ENCODE measurements at places on chromosomes 7 and 10.

DNA sequence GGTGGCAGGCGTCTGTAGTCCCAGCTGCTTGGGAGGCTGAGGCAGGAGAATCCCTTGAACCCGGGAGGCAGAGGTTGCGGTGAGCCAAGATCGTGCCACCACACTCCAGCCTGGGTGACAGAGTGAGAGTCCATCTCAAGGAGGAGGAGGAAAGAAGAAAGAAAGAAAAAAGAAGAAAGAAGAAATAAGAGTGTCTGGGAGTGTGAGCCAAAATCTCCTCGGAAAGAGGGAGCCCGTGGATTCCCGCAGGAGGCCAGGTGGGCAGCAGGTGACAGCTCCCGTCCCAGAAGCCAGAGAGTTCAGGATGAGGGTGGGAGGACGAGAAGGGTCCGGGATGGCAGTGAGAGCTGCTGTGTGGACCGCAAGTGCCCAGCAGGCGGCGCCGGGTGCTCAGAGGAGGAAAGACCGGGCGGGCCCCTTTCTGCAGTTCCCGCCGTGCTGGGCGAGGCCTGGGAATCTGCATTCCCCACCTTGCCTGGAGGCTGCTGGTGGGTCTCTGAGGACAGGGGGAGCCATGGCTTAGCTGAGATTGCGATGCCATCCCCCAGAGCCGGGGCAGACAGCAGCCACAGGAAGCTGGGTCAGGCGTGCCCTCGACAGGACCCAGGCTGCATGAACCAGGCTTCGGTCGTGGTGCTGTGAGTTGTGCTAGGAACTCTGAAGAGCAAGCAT, 17.1 kb upstream of the AMZ1 start:
- ATAC-seq: peak; percentile 79

GRCh38 chr7:30238721-30239441, 45.5 kb upstream of the ZNRF2 start:
- ATAC-seq: peak; percentile 93

- ATAC-seq: no peak
These were observed 400.5 kb downstream of the PTPRN2 start for GRCh38 chr7:158186864-158187693.

- no peak for ATAC-seq
These were observed 498.1 kb downstream of the PLXNA4 start for GRCh38 chr7:132077971-132078685.

GRCh38 chr10:43292755-43293676, 26.2 kb upstream of the RASGEF1A start:
- ATAC-seq: peak; percentile 59

- ATAC-seq: no peak
These were observed 119.9 kb downstream of the PLXNA4 start for GRCh38 chr7:132456418-132456817.

DNA sequence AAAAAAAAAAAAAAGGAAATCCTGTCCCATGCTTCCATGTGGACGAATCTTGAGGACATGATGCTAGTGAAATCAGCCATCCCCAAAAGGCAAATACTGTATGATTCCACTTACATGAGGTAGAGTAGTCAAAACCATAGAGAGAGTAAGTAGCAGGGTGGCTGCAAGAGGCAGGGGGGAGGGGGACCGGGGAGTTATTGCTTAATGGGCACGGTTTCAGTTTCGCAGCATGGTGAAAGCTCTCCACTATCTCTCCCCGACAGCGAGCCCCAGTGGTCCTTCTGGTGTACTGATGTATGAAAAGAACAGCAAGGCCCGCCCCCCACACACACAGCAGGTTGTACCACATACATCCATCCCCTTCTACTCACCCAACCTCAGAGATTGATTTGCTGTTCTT, 32.8 kb downstream of the NOD1 start:
- ATAC-seq: peak; percentile 99

GRCh38 chr7:12162415-12163113, 48.5 kb upstream of the TMEM106B start:
- no peak for ATAC-seq

- ATAC-seq: no peak
These were observed 117.0 kb upstream of the AMPH start for GRCh38 chr7:38748056-38748610.

GRCh38 chr10:89151857-89152256, 55.3 kb downstream of the CH25H start:
- ATAC-seq: no peak

DNA sequence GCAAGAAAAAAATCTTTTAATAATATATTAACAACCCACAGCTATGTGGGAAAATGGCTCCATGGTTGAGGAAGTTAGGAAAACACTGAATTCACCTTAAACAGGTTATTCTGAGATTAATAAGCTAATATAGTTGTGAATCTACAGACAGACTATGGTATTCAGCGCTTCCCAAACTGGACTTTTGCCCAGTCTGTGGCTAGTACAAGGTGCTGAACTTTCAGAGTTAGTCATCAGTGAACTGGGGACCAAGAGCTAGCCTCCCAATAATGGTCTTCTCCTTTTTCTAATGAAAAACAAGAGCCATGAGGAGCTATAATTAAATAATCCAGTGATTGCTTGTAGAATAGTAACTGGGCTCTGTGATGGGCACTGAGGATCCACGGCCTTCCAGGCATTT, 65.3 kb downstream of the FRMPD2 start:
- no peak for ATAC-seq

GRCh38 chr10:45555795-45556194, 116.8 kb downstream of the ZFAND4 start:
- ATAC-seq: no peak

DNA sequence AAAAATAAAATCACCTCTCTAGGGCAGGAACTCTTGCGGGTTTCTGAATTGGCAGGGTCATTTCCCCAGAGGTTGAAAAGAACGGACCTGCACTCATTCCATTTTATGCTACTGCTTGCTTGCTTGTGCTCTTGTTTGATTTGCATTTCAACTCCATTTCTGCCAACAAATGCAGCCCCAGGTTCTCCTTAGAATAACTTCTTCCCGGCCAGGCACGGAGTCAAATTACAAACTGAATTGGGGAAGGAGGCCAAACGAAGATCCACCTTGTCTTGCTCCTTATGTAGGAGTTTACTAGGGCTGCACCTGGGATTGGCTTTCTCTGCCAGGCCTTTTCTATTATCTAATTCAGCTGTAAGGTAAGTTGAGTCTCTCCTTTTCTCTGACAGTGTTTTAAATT, 79.6 kb downstream of the HGF start:
- ATAC-seq: no peak

DNA sequence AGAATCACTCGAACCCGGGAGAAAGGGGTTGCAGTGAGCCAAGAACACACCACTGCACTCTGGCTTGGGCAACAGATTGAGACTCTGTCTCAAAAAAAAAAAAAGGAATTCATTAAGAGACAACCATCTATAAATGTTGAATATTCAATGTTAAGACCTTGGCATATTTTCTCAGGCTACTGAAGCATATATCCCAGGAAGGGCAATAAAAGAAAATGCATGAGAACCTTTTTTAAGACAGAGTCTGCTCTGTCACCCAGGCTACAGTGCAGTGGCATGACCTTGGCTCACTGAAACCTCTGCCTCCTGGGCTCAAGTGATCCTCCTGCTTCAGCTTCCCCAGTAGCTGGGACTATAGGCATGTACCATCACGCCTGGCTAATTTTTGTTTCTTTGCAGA, 165.0 kb downstream of the JMJD1C start:
- ATAC-seq: no peak

- ATAC-seq: peak; percentile 65
These were observed 7.5 kb downstream of the MET start for GRCh38 chr7:116679500-116679899.

DNA sequence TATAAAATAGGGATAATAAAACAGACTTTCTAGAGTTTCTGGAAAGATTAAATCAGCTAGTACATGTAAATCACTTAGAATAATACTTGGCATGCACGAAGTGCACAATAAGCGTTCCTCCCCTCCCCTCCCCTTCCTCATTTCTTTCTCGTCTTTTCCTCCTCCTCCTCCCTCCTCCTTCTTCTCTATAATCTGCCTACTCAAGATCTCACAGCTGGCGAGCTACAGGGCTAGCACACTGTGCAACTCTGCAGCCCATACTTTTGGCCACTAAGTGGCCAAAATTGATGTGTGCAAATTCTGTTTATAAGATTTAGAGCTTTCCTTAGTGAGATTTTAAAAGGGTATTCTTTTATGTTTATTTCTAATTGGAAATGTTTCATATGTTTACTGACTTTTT, 565.3 kb downstream of the PHTF2 start:
- no peak for ATAC-seq

DNA sequence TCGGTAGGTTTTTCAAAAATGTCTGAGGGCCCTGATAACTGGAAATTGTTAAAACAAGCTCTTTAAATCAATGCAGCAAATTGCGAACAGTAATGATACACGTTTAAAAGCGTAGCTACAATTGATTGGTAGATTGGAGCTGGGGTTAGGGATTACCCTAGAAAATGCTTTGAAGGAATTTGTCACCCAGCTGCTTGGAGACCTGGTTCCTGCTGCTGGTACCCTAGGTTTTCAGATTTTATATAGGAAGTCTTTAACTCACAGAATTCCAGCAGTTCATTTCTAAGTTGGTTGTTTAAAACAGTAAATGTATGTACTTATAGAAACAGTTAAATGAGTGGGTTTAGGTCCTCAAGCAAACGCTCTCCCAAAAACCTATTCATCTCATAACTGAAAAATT, 1.5 kb downstream of the HECTD2 start:
- ATAC-seq: no peak

DNA sequence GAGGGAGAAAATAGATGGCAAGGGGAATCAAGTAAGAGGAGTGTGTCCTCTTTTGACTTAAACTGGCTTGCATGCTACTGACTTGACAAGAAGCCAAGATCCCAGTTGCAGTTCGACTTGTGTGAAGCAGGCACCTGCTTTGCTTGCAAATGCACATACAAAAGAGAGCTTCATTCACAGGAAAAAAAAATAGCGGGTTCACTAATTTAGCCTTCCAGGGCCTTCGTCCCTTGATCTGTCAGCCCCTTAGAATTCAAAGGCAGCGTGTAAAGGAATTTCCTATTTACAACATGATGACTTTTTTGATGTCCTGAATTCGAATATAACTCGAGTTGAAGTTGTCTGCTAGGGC, 192.1 kb downstream of the CELF2 start:
- peak; percentile 24 for ATAC-seq

DNA sequence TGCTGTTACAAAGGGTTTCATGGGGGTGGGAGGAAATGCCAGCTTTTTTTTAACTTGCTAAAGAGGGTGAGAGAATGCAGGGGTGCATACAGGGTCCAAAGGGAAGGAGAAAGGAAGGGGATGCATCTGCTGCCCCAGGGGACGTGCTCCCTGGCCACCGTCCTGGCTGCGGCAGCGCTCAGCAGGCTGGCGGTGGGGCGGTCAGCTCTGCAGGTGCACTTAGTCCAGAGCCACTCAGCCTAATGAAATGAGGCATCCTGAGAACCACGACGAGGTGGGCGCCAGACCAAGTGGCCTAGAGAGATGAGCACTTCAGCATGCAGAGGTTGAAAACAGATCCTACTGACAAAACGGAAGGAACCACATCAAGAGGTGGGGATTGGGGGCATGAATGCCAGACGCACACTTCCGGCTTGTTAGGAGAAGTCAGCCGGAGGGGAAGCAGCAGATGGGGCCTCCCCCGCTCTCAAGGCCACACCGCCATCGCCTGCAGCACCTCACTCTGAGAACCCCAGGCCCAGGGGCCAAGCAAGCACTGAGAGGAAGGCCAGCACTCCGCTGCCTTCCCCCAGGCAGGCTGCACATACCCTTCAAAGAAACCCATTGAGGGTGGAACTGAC, 94.5 kb downstream of the MAD1L1 start:
- ATAC-seq: peak; percentile 83

GRCh38 chr7:28328822-28329660, 83.3 kb upstream of the CREB5 start:
- ATAC-seq: peak; percentile 76

DNA sequence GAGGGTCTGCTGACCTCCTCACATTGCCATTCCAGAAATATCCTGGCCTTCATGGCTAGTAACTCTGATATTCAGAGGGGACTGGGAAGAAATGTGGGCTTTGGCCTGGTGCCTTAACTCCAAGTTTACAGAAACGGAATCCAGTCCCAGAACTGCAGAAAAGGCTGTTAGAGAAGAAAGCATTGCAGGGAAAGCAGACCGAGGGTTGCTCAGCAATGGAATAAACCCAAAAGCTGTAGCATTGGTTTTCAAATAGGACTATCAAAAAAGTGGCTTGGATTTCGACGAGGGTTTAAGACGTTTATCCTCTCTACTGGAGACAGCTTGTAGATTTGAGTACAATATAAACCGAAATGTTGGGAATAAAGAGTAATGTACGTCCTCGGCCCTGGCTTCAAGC, 425.8 kb upstream of the FOXK1 start:
- ATAC-seq: no peak

DNA sequence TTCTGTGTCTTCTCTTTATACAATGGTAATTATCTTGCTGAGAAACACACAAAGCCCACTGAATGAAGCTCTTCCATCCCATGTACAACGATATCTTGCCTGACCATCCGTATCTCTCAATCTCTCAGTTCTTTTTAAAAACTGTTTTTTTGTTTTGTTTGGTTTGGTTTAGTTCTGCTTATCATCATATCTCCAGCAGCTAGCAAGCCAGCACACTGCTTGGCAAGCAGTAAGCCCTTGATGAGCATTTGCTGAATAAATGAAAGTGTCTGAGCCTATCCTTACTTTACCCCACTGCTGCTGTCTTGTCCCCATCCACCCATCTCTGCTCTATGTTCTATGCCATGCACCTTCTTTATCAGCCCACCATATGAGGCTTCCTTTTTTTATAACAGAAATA, 34.2 kb downstream of the ITGB1 start:
- ATAC-seq: no peak

- ATAC-seq: no peak
These were observed 286.9 kb downstream of the SORCS1 start for GRCh38 chr10:106877574-106877973.

DNA sequence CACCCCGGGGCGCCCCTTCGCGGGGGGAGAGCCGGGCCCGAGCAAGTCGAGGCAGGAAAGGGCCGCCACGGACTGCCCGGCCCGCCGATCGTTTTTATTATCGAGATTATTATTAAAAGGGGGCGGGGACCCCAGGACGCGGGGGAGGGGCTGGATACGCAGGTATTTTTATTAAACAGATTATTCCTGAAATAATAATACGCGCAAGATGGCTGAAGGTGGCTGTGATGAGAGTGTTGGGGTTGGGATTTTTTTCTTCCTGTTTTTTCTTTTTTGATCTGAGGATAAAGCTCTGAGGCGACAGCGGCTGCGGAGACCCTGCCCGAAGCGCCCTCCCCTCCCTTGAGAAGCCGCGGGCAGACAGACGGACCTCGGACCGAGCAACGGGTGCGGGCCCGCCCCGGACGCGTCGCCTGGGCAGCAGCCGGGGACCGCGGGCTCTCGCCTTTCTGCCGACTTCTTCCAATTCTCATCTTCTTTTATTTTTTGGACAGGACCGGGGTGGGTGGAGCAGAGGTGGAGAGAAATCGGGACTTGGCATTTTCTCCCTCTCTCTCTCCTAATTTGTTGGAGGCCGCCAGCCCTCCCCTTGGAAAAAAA, 1.4 kb upstream of the TRIM8 start:
- no peak for ATAC-seq

Measured in stimulated activated memory B cell treated with anti-CD40 and anti-IgM and Interleukin-4, amounts not matched to agents 10 μg/mL and 1 μg/mL and 100 μg/mL, for 72 hours (primary cell).